ENCODE measurements at places on chromosomes 3 and 15. TPM values are rescaled to one million over a fixed set of nuclear protein-coding genes. Genes with fewer than 3 reads are reported as not detected.

SEMA3G gene
- not detected for total RNA-seq

DTWD1 gene
- 11.8 TPM for total RNA-seq

ACSBG1 gene
- not detected for total RNA-seq

GHSR gene
- total RNA-seq = not detected

SPATA12 gene
- not detected for total RNA-seq

PODXL2 gene
- 0.76 TPM for total RNA-seq

NDUFB5 gene
- 86.8 TPM for total RNA-seq

CPN2 gene
- not detected for total RNA-seq

TMEM266 gene
- 3.1 TPM for total RNA-seq

ALDH1L1 gene
- total RNA-seq = 0.39 TPM

STRA6 gene
- 15.7 TPM for total RNA-seq

IL20RB gene
- 1.6 TPM for total RNA-seq

EXD1 gene
- not detected for total RNA-seq

ZBBX gene
- not detected for total RNA-seq

CTXN2 gene
- total RNA-seq = not detected

CIP2A gene
- 9.0 TPM for total RNA-seq

CDC25A gene
- 12.0 TPM for total RNA-seq

MME gene
- total RNA-seq = 86.5 TPM

GOLGA6D gene
- total RNA-seq = not detected

PTPN23 gene
- 21.2 TPM for total RNA-seq

NAALADL2 gene
- 32.6 TPM for total RNA-seq

SNURF gene
- 7.9 TPM for total RNA-seq

MAP6D1 gene
- total RNA-seq = 4.3 TPM

TUSC7 gene
- not detected for total RNA-seq

GATM gene
- total RNA-seq = 0.54 TPM

RBP2 gene
- not detected for total RNA-seq

SCG5 gene
- total RNA-seq = not detected

All from placental epithelial cell (primary cell).